ENCODE measurements at places on chromosomes 1 and 21.

GRCh38 chr1:198556971-198557370 is 16.5 kb upstream of the ATP6V1G3 start:
- DNase-seq = no peak

DNA sequence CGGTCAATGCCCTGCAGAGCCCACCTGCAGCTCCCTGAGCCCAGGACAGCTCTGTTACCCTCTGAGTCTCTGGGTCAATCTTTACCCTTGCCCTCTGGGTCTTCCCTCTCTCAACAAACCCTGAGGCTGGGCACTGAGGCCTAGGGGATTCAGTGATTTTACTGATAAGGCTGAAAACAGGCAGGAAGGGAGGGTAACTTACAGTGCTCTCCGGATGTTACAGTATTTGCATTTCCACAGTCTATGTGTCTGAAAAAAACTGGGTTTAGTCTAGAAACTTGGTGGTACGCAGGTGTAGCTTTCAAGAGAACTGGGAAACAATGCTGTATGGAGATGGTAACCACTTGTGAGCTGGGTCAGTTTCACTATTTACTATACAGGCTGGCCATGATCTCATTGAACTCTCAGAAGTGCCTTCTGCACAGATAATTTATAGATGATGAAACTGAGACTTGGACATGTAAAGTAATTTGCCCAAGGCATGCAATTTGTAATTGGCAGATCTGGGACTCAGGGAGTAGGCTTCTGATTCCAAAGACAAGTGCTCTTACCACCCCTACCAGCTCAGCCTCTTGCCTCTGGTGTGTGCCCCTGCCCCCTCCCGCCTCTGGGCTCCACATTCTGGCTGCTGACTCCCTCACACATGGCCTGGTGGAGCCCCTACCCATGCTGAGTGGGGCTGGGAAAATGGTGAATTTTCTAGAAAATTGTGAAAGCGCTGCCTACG is 48.8 kb downstream of the TENT5C start:
- no peak for DNase-seq

GRCh38 chr1:210263963-210264362 is 31.4 kb downstream of the SERTAD4 start:
- no peak for DNase-seq

GRCh38 chr1:12485231-12486058 is 132.6 kb downstream of the DHRS3 start:
- no peak for DNase-seq

- no peak for DNase-seq
These were observed 271.0 kb downstream of the DSCAM start for GRCh38 chr21:40575976-40576375.

GRCh38 chr1:29230553-29231378 is at the start of gene MECR:
TSS of gene MECR (minus strand) at chr1:29230934. CDS start at chr1:29230906, 28 bp downstream.
- peak; percentile 97 for DNase-seq

DNA sequence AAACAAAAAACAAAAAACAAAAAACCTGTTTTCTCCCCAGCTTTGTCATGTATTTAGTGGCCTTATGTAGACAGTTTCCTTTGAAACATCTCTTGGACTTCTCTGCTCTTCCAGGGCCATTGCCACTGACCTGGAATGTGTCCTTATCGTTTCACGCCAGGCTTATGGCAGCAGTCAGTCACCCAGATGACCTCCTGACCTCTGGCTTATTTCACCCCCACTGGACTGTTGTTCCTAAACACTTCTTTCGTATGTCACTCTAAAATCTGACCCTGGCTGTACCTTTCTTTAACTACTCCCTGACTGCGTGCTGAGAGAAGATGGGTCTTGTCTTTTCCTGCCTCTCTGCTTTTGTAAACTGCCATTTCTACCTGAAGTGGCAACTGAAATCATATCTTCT is 9.1 kb downstream of the LGALS8 start:
- DNase-seq = no peak

GRCh38 chr1:23810818-23811540 is 10.4 kb upstream of the GALE start:
- DNase-seq = no peak

GRCh38 chr1:21149430-21149854 is 27.3 kb downstream of the EIF4G3 start:
- DNase-seq = no peak

DNA sequence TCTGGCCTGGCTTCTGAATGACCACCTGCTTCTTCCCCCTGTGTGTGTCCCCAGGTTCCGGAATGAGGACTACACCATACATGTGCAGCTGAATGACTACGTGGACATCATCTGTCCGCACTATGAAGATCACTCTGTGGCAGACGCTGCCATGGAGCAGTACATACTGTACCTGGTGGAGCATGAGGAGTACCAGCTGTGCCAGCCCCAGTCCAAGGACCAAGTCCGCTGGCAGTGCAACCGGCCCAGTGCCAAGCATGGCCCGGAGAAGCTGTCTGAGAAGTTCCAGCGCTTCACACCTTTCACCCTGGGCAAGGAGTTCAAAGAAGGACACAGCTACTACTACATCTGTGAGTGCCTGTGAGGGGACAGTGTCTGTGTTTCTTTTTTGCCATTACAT is 3.6 kb downstream of the EFNA1 start:
- no peak for DNase-seq

GRCh38 chr1:175152006-175152652 is 40.4 kb downstream of the KIAA0040 start:
- no peak for DNase-seq

DNA sequence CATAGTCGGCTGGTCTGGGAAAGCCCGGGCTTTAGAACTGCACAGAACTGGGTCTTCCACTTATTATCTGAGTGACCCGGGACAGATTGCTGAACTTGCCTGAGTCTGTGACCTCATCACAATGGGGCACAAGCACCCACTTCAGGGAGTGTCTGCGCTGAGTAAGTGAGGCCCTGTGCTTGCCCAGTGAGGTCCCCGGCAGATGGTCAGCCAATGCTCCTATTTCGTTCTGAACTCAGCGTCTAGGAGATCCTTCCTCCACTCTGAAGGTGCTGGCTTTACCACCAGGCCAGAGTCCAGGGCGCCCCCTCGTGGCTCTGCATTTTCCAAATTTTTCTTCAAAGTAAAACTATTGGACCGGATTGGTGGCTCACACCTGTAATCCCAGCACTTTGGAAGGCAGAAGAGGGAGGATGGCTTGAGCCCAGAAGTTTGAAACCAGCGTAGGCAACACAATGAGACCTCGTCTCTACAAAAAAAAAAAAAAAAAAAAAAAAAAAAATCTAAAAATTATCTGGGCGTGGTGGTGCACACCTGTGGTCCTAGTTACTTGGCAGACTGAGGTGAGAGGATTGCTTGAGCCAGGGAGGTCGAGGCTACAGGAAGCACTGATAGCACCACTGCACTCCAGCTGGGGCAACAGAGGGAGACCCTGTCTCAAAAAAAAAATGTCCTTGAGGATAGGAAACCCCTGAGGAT is 61.7 kb downstream of the FCRL5 start:
- DNase-seq = no peak

DNA sequence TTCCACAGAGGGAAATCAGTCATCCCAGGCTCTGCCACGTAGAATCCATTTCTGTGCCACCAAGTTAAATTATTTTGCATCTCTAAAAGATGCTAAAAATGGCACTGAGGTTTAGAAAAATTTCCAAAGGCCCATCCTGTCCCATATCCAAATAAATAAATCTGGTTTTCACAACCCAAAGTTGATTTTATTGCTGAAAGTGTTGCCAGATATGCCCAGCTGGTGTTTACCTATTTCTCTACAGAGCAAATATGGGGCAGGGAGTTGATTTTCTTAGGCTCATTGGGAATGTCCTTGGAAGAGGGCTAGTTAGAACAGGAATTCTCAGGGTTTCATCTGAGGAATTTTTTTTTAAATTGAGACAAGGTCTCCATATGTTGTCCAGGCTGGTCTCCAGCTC is 19.0 kb downstream of the MAP1LC3C start:
- no peak for DNase-seq

DNA sequence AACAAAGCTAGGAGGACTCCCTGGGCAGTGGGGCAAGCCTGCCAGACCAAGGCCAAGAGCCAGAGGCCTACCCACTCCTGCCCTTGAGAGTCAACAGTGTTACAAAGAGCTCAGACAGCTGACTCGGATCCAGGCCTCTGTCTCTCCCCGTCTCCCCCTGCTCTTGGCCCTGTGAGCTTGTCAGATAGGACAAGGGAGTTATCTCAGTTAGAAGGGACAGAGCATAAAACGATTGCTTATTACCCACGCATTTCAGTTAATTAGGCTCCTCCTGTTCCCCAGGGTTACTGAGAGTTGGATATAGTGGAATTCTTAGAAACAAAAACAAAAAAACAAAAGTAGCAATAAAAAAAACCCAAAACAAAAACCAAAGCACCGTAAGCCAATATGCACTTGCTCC is 1.3 kb downstream of the SLC41A1 start:
- no peak for DNase-seq

DNA sequence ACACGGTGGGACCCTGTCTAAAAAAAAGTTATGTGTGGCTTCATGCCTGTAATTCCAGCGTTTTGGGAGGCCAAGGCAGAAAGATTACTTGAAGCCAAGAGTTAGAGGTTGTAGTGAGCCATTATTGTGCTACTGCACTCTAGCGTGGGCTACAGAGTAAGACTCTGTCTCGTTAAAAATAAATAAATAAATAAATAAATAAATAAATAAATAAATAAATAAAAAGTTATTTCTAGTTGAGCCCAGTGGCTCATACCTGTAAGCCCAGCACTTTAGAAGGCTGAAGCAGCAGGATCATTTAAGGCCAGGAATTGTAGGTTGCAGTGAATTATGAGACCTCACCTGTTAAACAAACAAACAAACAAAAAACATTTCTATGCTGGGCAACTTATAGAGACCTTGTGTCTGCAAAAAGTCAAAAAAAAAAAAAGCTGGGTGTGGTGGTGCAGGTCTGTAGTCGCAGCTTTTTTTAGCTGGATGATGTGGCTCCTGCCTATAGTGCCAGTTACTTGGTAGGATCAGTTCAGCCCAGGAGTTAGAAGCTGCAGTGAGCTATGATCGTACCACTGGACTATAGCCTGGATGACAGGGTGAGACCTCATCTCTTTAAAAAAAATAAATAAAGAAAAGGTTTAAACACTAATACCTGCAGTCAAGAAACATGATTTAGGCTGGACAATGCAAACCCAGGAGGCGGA is 25.6 kb downstream of the GON4L start:
- no peak for DNase-seq

- no peak for DNase-seq
These were observed 74.9 kb downstream of the MATN1 start for GRCh38 chr1:30648408-30649000.

DNA sequence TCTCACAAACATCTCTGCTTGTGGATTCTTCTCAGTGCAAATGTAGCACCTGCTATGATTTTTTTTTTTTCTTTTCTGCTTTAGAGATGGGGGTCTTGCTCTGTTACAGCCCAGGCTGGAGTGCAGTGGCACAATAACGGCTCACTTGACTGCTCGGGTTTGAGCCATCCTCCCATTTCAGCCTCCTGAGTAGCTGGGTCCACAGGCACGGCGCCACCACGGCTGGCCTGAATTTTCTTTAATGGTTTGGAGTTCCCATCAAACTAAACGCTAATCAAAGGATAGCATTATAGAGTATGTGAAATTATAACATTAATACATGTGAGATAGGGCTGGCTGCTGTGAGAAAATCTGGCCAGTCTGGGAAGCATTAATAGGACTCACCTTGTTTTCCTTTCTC is 7.2 kb upstream of the PTGER3 start:
- no peak for DNase-seq

- DNase-seq = no peak
These were observed 29.0 kb downstream of the RBM11 start for GRCh38 chr21:14244911-14245310.

- DNase-seq = no peak
These were observed 24.0 kb downstream of the RGS4 start for GRCh38 chr1:163093169-163093568.

- DNase-seq = no peak
These were observed 5.3 kb upstream of the LRRC8C start for GRCh38 chr1:89627596-89627962.

- DNase-seq = no peak
These were observed 8.2 kb downstream of the OR10T2 start for GRCh38 chr1:158391099-158391498.

DNA sequence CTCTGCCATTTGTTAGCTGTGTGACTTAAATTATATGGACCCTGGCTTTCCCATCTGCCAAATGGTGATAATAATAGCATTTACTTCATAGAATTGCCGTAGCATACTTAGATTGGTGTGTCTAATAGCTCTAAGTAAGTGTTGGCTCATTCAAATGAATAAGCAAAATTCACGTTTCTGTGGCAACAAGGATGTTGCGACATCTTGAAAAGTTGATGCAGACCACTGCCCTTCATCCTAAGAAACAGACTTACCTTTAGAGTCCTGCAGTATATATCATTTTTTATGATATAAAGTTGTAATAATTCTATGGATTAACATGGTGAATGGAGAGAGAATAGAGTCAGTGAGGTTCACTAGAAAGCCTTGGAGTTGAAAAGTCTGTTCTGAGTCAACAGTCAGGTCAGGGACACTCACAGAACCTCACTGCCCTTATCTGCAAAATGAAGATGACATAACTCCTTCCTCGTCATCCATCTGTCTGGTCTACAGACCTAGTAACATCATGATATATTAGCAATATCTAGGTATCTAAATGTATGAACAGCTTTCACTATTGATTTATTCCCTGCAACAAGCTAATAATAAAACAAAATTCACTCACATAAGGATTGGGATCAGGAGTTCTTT is 167.3 kb upstream of the C8B start:
- no peak for DNase-seq

DNA sequence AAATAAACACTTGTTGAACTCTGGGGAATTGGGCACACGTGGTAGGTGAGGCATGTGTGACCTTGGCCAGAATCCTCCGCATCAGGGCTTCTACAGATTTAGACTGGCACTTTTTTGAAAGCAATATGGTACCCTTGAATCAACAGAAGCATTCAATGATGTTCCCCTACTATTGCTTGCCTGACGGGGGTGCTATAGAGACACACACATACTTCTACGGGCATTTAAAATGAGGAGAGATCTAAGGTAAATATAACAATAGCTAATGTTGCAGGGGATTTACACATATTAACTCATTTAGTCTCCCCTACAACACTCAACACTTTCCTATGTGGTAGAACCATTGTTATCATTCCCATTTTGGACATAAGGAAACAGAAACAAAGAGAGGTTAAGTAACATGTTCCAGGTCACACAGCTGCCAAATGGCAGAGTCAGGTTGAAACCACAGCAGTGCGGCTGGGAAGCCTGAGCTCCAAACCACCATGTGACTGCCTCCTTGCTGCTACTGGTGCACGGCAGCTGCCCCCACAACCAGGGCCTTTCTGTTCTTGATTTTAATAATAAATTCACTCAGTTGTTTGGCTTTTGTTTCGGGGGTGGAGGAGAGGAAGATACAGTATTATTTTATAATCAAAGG is 147.4 kb downstream of the ZNF281 start:
- DNase-seq = no peak

Data from coronary artery (tissue), 2 donors.